Inflammatory macrophage (primary cell): ENCODE measurements at places on chromosomes 2 and 18.

- no peak for DNase-seq
Measured at GRCh38 chr2:175935289-175936181, 66.5 kb downstream of the LNPK start.

DNA sequence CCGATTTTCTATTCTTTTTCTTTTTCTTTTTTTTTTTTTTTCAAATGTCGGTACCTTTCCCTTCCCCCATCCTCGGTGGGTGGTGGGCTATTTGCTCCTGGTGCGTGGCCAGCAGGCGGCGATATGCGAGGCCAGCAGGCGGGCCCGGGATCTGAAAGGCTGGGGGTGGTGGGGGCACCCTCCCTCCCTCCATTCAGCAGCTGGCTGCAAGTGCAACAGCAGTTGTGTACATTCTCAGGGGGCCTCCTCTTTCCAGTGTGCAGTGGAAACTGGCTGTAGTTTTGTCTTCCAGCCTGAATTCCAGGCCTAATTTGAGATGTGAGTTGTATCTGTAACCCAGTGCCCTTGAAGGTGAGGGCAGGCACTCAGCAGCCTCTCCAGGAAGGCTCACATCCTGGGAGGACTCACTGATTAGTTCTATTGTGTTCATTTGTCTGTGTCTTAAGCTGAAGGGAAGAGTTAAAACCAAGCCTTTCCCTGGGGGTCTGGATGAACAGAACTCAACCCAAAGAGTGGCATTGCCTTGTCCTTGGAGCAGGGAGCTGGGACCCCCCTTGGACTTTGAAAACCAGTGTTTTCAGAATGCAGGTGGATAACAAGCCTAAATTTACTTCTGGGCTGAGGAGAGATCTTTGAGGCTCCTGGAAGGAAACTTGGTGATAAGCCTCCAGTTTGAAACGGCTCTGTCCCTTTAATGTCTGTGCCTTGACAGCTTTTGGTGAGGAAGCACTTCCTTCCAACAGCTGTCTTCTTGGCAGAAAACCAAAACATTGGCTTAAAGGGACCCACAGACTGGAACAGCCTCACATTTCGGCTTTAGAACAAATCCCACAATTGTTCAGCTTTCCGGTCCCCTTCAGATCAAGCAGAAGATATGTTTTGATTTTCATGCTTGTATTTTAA is 3.3 kb downstream of the MYCN start:
- no peak for DNase-seq

GRCh38 chr18:47815486-47816270 is 114.8 kb downstream of the SMAD2 start:
- no peak for DNase-seq

- no peak for DNase-seq
Measured at GRCh38 chr18:2306606-2307005, 264.7 kb downstream of the METTL4 start.

GRCh38 chr2:166117491-166117890 is 10.3 kb downstream of the SCN1A start:
- DNase-seq = no peak

DNA sequence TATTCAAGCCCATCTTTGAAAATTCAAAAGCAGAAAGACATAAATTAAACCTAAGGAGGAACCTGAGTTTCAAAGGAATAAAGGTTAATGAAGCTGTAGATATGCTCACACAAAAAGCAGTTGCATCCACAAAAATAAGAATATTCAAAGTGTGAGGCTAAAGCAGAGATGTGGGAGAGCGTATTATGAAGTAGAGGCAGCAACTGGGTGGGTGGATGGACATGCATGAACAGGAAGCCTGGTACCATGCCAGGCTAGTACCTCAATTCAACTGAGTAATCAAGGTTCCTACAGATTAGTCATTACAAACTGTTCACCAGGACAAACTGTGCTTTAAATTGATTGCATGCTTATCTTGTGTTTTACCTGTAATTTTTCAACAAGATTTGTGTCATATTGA is 330.0 kb upstream of the PKDCC start:
- DNase-seq = no peak
